ENCODE measurements at places on chromosomes 4 and X. TPM values are rescaled to one million over a fixed set of nuclear protein-coding genes. Genes with fewer than 3 reads are reported as not detected.

NAP1L3 gene
- total RNA-seq = 0.22 TPM

DNA sequence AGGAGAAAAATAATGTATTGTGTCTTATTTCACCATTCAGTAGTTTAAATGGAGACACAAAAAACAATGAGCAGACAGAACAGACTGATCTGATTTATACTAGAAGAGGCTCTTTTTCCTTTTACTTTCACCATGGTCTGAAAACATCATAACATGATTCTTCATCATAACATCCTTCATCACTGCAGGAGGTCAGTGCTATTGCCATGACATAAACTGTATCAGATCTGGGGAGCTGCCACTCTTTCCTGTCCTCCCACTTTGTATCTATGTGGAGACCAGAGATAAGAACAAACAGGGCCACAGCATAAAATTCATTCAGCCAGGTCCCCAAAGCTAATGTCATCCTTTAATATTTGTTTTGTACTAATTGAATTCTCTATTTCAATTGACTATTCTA lies 25.2 kb downstream of the SOD3 start:
- DNase-seq = no peak

DNA sequence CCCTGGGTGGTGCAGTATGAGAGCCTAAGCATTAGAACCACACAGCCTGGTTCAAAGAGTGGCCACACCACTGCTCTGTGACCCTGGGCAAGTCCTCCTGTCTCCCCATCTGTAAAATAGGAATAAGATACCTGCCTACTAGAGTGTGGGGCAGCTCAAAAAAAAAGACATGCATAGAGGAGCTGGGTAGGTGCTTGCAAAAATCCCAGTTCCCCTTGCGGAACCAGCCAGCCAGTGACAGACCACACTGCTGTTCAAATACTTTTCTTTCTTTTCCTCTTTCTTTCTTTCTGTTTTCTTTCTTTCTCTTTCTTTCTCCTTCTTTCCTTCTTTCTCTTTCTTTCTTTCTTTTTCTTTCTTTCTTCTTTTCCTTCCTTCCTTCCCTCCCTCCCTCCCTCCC lies 63.0 kb upstream of the TRIM2 start:
- no peak for DNase-seq

CEP44 gene
- 8.2 TPM for total RNA-seq

ITGB1BP2 gene
- 4.6 TPM for total RNA-seq

RIBC1 gene
- total RNA-seq = 0.42 TPM

GRCh38 chr4:76200771-76201231 lies 12.8 kb downstream of the SCARB2 start:
- no peak for DNase-seq

GRCh38 chr4:150515135-150515534 lies 66.8 kb upstream of the MAB21L2 start:
- peak; percentile 82 for DNase-seq

DNA sequence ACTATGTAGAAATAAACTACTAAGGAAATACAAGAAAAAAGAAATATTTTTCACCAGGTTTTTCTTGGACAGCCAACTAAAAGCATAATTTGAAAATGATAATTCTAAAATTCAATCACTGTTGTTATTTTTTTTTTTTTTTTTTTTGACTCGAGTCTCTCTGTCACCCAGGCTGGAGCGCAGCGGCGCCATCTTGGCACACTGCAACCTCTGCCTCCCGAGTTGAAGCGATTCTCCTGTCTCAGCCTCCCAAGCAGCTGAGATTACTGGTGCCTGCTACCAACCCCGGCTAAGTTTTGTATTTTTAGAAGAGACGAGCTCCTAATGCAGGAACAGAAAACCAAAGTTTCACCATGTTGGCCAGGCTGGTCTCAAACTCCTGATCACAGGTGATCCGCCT lies 122.3 kb upstream of the UGT8 start:
- DNase-seq = no peak

GRCh38 chr4:63459329-63459728 lies 949.9 kb downstream of the TECRL start:
- no peak for DNase-seq

Measured in endothelial cell of umbilical vein (primary cell).